Fibroblast of the aortic adventitia (primary cell): ENCODE measurements at places on chromosomes 1 and 21.

GRCh38 chr1:86434059-86434458 lies 10.1 kb downstream of the CLCA2 start:
- no peak for DNase-seq

- DNase-seq, result no peak
Measured at GRCh38 chr1:31987135-31987619, 26.5 kb upstream of the KHDRBS1 start.

DNA sequence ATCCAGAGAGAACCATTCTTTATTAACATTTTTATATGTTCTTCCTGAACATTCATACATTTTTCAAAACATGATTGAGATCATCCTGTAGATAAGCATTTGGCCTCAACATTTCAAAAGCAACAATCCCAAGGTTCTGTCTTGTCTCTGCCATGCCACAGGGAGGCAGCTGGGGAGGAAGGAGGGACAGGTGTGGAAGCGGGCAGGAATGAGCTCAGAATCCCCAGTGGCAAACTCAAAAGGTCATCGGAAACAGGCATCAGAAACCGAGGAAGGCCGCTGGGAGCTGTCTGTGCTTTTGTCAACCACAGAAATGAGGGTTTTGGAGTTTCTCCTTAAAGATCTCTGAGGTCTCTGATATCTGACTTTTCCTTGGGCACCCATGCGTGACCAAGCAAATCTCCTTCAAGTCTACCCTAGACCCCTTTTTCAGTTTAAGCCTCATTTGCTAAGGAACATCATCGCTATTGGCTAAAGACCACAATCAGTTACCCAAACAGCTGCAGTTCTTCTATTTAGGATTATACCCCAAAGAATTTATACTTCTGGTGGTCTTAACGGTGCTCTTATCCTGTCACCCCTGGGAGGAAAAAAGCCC lies 34.0 kb downstream of the RASSF5 start:
- no peak for DNase-seq

GRCh38 chr1:111989531-111990025 lies at the start of gene KCND3:
Gene KCND3 (minus strand): TSS chr1:111989668.
- no peak for DNase-seq

GRCh38 chr1:16275591-16275990 lies 38.6 kb upstream of the CPLANE2 start:
- DNase-seq, result no peak

DNA sequence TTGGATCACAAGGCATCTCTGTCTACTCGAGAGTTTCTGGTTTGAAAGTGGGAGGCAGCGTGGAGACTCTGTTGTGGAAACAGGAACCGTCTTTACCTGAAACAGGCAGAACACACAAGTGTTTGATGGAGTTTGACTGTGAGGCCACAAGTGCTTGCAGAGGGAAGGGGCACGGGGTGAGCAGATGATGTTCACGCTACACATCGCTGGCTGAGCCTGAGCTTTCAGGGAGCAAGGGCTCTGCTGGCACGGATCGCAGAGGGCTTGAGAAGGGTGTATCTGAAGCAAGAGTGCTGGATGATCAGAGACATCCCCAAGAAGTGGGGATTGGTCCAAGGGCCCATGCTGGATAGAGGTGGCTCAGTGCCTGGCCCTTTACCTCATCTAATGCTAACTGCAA lies 59.3 kb downstream of the IGSF21 start:
- DNase-seq, result no peak

DNA sequence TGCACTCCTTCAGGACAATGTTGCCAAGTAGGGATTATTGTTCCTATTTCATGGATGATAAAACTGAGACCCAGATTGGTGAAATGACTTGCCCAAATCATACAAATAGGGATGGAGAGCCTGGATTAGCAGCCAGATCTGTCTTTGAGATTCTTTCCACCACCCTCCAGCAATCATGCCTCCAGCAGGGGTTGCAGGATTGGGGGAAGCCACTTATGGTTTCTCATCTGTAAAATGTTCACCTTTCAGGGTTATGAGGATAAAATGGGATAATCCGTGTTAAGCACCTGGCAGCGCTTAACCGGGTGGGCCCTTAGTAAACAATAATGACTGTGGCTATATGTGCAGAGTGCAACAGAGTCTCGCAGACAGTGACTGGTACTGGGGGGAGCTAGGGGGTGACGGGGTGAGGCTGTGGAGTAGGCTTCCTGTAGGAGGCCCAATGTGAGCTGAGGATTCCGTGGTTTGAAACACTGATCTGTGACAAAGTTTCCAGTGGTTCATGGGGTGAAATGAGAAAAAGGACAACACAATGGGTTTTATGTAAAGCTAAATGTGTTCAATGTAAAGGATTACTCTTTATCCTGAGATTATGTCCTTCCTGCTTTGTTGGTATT lies 33.7 kb upstream of the FOXO6 start:
- DNase-seq, result no peak
